ENCODE measurements at places on chromosomes 11 and 22.

GRCh38 chr22:25083807-25084200 lies 115.9 kb upstream of the CRYBB3 start:
- no peak overlapping the region for H3K27ac ChIP-seq
- peaks cover 66% of the 10 kb centered on the region for H3K4me1 ChIP-seq
- H3K4me3 ChIP-seq = no peak overlapping the region
- no peaks in the 10 kb centered on the region for H3K27me3 ChIP-seq
- no peak for DNase-seq

- H3K4me1 ChIP-seq = no peaks in the 10 kb centered on the region
- no peak for DNase-seq
- no peak overlapping the region for H3K4me3 ChIP-seq
- H3K27me3 ChIP-seq = no peaks in the 10 kb centered on the region
These were observed 4.2 kb downstream of the PLA2G3 start for GRCh38 chr22:31136155-31136554.

DNA sequence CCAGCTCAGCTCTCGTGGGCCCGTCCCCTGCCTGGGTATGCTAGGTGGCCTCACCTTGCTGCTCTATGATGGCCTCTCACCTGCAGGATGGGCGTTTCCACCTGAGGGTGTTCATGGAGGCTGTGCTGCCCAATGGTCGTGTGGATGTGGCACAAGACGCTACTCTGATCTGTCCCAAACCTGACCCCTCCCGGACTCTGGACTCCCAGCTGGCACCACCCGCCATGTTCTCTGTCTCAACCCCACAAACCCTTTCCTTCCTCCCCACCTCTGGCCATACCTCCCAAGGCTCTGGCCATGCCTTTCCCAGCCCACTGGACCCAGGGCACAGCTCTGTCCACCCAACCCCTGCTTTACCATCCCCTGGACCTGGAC lies 2.1 kb downstream of the ZP1 start:
- no peak overlapping the region for H3K4me3 ChIP-seq
- peak overlapping the region; percentile 58 for H3K27ac ChIP-seq
- no peak for DNase-seq
- no peaks in the 10 kb centered on the region for H3K36me3 ChIP-seq
- peaks cover 61% of the 10 kb centered on the region for H3K4me1 ChIP-seq

GRCh38 chr11:78860720-78861422 lies 286.2 kb upstream of the NARS2 start:
- no peaks in the 10 kb centered on the region for H3K36me3 ChIP-seq
- H3K27ac ChIP-seq = no peak overlapping the region
- DNase-seq = peak; percentile 8
- no peaks in the 10 kb centered on the region for H3K4me1 ChIP-seq
- peaks cover 5% of the 10 kb centered on the region for H3K27me3 ChIP-seq

DNA sequence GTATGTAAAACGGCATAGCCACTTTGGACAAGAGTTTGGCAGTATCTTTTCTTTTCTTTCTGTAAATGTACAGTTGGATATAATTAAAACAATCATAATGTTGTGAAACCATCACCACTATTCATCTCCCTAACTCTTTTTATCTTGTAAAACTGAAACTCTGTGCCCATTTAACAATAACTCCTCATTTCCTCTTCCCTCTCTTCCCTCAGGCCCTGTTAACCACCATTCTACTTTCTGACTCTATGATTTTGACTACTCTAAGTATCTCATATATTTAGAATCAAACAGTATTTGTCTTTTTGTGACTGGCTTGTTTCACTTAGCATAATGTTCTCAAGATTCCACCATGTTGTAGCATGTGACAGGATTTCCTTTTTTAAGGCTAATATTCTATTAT lies 10.2 kb downstream of the SCUBE2 start:
- H3K4me1 ChIP-seq = peaks cover 4% of the 10 kb centered on the region
- no peak overlapping the region for H3K4me3 ChIP-seq

Data from activated CD4-positive, alpha-beta T cell treated with anti-CD3 and anti-CD28 coated beads, Interleukin-2, amount 10 ng/mL, durations not matched to agents 7 days and 5 days (primary cell).